ENCODE measurements at places on chromosomes 6 and 20.
A peak's percentile ranks its signal among the peaks of the same experiment; 100 is the strongest.

DNA sequence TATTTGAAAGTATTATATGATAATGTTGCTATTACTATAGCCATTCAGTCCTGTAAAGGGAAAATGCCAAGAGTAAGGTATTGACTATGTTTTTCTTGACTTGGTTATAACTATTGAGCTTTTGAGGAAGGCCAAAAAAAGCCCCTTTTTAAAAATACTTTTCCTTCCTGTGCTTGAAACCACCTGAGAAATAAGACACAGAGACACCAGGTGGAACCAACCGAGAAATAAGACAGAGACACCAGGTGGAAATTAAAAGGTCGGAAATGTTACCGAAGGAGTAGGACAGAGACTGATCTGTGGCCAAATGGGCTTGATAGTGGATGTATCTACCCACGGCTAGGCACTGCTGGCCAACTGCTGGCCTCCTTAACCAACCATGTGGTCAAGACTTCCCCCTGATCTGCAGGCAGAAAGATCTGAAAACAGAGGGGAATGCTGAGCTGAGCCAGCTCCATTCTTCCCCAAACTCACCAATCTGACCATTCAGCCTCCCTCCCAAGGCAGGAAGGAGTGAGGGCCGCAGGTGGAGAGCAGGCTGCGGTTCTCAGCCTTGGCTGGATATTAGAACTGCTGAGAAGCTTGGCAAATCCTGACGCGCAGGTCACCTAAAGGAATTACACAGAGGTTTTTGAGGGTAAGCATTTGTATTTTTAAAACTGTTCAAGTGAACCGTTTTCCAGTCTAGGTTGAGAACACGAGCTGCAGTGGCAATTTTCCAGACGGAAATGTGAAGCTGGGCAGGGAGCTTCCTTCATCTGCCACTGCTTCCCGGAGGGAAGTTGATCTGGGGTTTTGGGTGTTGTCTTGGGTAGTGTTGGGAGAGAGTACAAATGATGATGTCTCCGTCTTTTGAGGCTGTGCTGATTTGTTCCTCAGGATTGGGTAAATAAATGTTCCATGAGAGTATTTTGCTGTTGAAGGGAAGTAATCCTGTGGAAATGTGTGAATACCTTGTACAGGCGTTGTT is 121.7 kb upstream of the EXOC2 start:
- DNase-seq, result no peak

DNA sequence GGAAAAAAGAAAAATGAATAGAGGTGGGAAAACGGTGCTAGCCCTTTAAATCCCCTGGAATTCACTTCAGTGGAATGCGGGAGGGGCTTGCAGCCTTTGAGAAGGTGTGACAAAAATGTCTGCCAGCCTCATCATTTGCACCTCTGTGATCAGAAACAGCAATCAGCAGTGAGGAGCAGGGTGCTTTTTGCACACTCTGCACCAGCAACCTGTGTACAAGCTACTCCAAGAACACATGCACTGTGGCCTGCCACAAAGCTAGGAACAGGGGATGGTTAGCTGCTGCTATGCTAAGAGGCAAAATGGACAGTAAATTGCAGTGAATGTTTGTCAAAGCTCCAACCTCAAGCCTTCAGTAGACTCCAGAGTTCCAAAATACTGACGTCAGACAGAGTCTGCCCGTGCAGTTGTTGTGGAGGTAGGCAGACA is 29.7 kb downstream of the GINS1 start:
- no peak for DNase-seq

DNA sequence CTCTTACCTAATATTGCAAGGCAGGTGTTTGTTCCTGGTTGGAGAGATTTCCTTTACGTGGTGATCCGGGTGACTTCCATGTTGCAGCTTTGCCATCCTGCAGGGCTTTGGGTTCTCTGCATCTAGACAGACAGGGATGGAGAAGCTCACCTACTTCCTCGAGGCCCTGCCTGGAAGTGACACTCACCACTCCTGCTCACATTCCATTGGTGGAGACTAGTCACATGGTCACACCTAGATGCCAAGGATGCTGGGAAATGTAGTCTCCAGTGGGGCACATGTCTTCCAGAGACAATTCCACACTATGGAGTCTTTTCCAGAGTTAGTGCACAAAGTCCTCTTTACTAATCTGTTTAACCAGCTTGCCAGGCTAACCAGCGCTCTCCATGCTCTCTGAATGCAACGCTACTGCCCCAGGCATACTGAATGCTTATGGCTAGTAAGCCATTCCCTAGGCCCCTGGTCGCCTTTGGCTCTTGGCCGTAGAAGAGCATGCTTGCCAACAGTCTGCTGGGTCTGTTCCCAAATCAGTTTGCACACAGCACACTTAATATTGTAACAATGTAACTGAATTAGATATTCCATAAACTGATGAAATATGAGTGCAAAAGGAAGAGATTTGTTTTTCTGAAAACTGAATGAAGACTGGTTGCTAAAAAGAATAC is 6.7 kb upstream of the KCNK15 start:
- no peak for DNase-seq

GRCh38 chr20:17558154-17558940 is 11.5 kb upstream of the DSTN start:
- no peak for DNase-seq

DNA sequence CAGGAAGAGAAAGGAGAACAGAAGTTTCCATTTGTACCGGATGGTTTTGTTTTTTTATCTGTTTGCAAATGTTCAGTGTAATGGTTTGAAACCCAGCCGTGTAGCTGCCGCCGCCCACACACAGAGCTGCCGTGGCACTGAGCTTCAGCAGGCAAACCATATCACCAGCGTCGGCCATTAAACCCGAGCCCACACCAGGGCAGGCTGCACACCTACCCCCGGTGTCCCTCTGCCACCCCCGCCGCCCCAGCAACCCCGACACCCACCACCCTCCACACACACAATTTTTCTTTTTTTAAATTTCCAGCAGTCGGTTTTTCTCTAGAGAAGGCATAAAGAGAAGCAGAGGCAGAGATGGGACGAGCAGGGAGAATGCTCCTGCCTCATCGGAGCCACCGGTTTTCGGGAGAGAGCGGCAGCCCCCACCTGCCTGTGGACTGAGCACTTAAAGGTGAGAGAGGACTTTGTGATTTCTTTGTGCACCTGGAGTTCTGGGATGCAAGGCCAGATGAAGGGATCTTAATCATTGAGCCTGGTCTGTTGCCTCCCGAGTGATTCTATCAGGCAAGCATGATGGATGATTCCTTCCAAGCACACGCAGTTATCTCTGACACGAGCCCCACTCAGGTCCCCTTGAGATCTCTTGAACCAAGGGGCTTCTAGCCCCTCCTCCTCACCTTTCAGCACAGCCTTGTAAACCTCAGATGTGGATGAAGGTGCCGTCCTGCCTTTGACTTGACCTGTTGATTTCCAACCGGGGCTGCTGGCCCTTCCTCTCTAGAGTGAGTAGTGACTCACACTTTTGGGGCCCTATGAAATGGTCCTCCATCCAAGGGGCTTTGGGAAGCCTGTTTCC is 17.5 kb upstream of the ZNF831 start:
- DNase-seq, result peak; percentile 73

DNA sequence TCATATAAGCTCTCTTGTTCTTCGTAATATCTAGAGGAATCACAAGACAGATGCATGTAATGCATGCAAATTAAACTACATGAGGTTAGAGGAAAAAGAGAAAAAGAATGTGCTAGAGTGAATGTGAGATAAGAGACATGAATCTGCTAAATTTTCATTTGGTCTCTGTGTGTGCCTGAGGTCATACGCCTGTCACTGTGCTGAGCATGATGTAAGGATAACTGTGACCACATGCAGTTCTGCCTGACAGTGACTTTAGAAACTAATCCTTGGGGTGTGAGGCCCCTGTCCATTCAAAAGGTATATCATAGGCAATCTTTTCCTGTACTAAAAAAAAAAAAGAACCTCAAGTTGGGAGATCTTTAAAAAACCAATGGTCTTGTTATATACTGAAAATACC is 70.6 kb downstream of the SHPRH start:
- DNase-seq, result no peak

- no peak for DNase-seq
Observed at GRCh38 chr6:33552252-33552651, 27.8 kb downstream of the BAK1 start.

DNA sequence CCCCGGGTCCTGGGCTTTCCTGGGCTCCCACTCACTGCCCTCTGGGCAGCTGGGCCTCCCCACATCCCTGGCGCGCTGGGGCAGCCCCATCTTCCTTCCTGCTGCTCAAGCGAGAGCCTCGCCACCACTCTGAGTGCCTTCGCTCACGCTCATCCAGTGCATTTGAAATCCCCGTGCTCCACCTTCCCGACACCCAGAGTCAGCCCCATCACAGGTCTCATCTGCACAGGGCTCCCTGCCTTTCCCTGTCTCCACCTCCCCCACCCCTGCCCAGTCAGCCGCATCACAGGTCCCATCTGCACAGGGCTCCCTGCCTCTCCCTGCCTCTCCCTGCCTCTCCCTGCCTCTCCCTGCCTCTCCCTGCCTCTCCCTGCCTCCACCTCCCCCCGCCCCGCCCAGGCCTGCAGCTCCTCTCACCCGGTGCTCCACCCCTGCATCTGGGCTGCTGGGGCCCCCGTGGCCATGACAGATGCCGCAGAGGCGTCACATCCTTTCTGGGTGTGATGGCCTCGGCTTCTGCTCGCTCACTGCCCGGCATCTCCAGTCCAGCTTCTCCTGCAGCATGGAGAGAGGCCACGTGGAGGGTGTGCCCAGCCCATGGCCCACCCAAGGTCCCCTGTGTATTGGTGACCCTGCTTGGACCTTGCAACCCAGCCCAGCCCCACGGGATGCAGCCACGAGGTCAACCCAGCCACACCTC is 9.0 kb upstream of the BHLHE23 start:
- no peak for DNase-seq

DNA sequence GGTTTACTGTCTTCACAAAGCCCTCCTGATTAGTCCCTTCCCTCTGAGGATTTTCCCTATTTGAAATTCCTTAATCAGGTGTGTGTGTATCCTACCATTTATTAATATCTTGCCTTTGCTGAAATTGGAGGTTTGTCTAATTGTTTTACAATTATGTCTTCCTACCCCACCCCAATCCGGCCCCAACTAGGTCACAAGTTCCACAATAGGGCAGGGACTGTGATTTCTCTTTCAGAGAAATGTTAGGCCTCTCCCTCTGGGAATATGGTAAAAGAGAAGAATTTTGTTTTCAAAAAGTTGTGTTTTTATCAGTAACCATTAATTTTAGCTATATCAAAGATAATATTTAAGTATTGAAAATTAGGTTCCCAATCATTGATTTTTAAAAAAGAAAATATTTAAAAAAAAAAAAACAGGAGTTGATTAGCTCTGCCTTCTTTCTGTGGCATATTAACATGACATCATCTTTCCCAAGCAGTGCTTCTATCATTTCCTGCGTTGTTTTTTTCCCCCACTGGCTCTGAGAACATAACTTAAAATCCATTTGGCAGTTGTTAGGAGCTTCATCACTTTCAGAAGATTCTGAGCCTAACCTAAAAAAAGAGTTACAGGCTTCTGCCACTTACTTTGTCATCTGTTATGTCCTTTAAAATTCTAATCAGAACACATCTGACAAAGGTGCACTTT is 36.1 kb downstream of the BLOC1S5 start:
- DNase-seq, result no peak

- DNase-seq, result no peak
Observed at GRCh38 chr6:158366363-158366762, 54.1 kb downstream of the TULP4 start.

- DNase-seq, result no peak
Observed at GRCh38 chr6:2857580-2858337, 16.1 kb upstream of the SERPINB1 start.

GRCh38 chr6:13233106-13233505 is 95.2 kb downstream of the TBC1D7 start:
- no peak for DNase-seq

DNA sequence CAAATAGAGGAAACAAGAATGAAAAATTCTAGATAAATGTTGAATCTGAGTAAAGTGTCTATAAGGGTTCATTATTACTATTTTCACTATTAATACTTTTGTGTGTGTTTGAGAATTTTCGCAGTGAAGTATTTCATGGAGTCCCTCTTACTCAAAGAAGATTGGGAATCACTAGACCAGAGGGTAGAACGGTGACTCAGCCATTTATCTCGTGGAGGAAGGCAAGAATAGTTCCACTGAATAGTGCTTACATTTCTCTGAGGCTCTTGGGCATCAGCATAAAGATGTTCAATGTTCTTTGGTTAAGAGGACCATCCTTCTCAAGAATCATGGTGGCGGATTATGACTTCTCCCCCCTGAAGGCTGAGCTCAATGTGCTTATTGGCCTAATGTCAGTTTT is 376.7 kb upstream of the ARID1B start:
- no peak for DNase-seq

DNA sequence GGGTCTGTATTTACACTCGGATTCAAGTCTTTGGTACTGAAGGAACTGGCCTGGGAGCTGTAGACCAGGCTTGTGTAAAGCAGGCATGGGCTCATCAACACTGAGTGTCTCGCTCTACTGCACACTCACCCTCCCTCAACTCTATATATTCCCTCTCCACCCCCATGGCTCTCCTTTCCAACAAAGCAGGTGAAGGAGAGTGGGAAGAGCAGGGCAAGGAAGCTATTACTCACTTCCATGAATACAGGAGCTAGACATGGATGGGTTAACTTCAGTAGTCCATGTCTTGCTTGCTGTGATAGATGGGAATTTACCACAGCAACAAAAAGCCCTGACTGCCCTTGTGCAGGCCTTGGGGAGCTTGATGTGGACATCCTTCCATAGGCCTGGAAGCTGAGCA is 20.7 kb upstream of the SLC2A12 start:
- DNase-seq, result no peak

GRCh38 chr20:50933589-50933988 is 2.4 kb upstream of the ADNP start:
- no peak for DNase-seq

DNA sequence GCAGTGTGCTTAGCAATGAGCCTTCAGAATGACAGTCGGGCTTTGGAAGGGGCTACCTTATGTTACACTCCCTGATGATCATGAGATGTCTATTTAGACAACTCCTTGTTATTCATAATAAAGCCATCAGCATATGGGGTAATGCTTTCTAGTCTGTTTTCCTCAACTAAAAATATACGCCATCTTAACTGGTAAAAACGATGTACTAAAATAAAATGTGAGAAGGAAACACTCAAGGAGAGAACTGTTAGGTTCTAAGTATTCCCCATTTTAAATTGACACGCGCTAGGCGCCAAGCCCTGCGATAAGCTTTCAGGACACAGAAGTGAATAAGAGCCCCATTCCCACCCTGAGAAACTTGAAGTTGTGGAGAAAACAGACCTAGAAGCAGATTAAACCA is 43.6 kb downstream of the SOD2 start:
- DNase-seq, result no peak

GRCh38 chr6:14077193-14077867 is 40.2 kb upstream of the CD83 start:
- DNase-seq, result no peak

DNA sequence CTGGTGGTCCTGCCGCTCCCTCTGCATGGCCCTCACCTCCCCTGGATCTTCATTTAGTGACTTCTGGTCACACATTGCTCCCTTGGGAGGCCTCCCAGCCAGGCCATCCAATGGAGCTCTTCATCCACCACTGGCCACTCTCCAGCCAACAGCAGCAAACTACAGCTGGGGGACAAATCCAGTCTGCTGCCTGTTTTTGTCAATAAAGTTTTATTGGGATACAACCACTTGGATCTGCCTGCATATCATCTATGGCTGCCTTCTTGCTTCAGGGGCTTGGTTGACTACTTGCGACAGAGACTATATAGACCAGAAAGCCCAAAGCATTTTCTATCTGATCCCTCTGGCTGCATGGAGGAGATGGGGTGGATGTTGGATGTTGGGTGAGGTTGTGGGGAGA is 156.6 kb upstream of the SULF2 start:
- DNase-seq, result no peak

GRCh38 chr20:54067606-54068174 is 2.7 kb downstream of the BCAS1 start:
- DNase-seq, result no peak

GRCh38 chr6:2546901-2547300 is 203.8 kb downstream of the MYLK4 start:
- DNase-seq, result no peak
